ENCODE measurements at places on chromosomes 16 and 17.
A peak's percentile ranks its signal among the peaks of the same experiment; 100 is the strongest.

DNA sequence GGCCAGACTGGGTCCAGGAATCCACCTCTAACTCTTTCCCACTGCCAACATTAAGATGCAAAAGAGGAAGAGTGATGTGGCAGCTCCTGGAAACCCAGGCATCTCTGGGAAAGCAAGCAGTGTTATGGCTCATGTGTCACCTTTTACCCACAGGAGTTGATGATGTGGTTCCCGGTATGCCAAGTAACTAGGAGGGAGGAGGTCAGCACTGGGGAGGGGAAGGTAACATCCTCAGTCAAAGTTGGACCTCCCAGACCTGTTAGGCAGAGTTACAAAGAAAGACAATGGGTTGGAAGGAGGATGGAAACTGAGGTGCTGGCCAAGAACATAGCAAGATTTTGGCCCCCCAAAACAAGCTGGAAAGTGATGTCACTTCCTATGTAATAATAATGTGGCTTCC lies 11.4 kb downstream of the KRABD2 start:
- no peak for DNase-seq

- no peak for DNase-seq
Observed at GRCh38 chr16:23670137-23670776, 8.4 kb upstream of the PLK1 start.

- no peak for DNase-seq
Observed at GRCh38 chr17:21379080-21379711, 3.0 kb downstream of the KCNJ12 start.

DNA sequence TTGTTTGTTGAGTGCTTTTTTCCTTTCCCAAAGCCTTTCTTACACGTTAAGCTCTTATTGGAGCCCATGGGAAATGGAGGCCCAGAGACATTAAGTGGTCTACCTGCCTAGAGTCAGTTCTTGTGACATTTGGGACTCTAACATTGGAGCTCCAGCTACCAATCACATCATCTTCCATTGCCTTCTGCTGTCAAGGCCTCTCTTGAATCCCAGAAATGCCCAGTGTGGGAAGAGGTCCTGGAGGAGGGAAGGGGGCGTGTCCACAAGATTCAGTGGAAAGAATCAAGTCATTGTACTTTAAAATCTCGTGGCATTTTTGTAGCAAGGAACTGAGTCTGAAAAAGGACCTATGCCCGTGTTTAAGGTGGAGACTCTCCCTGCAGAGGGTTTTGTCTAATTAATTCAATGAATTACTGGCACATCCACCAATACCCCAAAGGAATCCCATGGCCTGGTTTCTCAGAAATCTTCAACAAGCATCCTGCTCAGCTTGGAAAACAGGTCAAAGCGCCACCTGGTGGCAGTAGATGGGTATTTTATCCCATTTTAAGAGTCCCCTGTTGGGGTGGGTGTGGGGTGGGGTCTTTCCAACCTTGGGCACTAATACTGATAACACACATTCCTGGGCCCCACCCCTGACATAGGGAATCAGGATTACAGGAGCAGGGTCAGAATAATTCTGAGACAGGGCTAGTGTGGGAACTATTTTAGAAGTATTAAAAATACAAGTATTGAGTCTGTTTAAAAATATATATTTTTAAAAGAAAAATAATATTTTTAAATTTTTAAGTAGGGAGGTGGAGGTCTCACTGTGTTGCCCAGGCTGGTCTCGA lies 24.6 kb downstream of the GPT2 start:
- peak; percentile 55 for DNase-seq

GRCh38 chr16:81918927-81919326 lies 92.3 kb downstream of the SDR42E1 start:
- DNase-seq = no peak

Measured in CD4-positive, alpha-beta T cell treated with Interleukin-4 for 1 hour (primary cell).